Fibroblast of lung (primary cell): ENCODE measurements at places on chromosomes 11 and 22.

DNA sequence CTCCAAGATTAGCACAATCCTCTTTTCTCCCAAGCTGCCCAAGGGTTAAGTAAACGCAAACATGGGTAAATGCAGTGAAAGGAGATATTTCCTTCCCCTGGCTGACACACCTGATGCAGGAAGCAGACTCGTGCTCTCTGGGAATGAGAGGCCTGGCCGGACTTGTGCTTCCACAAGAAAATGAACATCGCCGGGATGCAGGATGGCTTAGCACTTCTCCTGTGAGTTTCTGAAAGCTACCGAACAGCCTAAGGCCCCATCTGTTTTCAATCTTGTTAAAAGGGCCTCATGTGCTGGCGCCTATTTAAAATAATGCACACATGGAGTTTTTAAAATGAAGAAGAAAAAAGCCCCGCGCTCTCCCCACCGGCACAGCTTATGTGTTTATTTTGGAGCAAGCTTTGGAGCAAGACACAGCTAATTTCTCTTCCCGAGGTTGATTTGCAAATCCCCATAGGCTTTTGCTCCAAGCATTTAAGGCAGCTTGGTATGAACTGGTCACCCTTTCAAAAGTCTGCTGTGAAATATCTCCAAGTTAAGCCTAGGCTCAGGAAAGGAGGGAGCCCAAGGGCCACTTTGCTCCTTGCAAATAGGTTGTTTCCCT lies 100.9 kb downstream of the SYN3 start:
- DNase-seq: no peak
- no peaks in the 10 kb centered on the region for H3K4me1 ChIP-seq
- H3K36me3 ChIP-seq: no peaks in the 10 kb centered on the region
- H3K27ac ChIP-seq: no peak overlapping the region
- no peak overlapping the region for H3K4me3 ChIP-seq
- H3K27me3 ChIP-seq: no peaks in the 10 kb centered on the region

- H3K36me3 ChIP-seq: no peaks in the 10 kb centered on the region
- H3K4me1 ChIP-seq: no peaks in the 10 kb centered on the region
- no peak overlapping the region for H3K4me3 ChIP-seq
- no peak for DNase-seq
- no peak overlapping the region for H3K27ac ChIP-seq
Observed at GRCh38 chr11:12975195-12975594, 33.9 kb upstream of the RASSF10 start.

- H3K4me3 ChIP-seq: no peak overlapping the region
- no peak overlapping the region for H3K27ac ChIP-seq
- H3K27me3 ChIP-seq: no peaks in the 10 kb centered on the region
Observed at GRCh38 chr11:12269104-12269441, 108.3 kb upstream of the PARVA start.

DNA sequence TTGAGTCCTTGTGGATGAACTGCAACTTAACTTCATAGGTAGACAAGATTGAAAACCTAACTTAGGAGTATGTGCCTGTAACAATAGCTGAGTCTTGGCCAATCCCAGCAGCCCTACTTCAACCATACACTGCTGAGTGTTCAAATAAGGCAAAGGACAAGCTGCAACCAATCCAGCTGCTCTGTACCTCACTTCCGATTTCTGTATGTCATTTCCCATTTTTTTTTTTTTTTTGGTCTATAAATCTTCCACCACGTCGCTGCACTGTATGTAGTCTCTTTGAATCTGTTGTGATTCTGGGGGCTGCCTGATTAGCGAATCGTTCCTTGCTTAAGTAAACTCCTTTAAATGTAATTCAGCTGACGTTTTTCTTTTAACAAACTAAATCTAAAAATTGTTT lies 35.4 kb upstream of the FLI1 start:
- no peaks in the 10 kb centered on the region for H3K4me1 ChIP-seq
- peaks cover 9% of the 10 kb centered on the region for H3K27me3 ChIP-seq
- no peaks in the 10 kb centered on the region for H3K36me3 ChIP-seq
- no peak overlapping the region for H3K27ac ChIP-seq
- DNase-seq: no peak

GRCh38 chr11:115170133-115170815 lies 333.9 kb downstream of the CADM1 start:
- H3K4me3 ChIP-seq: no peak overlapping the region
- H3K36me3 ChIP-seq: no peaks in the 10 kb centered on the region
- H3K27me3 ChIP-seq: no peaks in the 10 kb centered on the region
- H3K27ac ChIP-seq: no peak overlapping the region
- H3K4me1 ChIP-seq: no peaks in the 10 kb centered on the region

DNA sequence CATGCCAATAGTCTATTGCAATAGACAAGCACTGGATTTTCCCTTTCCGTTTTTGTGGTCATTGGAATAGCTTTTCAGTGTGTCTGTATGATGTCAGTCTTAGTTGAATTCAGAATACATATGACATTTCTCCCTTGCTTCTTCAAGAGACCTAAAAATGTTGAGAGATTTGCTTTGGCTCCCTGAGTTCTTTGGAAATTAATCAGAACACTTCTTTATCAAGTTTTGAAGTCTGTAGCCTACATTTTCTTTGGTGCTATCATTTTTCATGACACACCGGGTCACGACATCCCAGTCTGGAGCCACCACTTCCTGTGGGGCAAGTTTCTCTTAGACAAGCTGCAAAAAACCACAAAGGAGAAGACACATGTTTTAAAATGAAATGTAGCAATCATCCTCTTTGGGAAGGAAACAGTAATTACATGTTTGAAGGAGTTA lies 847.1 kb downstream of the OPCML start:
- H3K4me1 ChIP-seq: peaks cover 6% of the 10 kb centered on the region
- H3K27ac ChIP-seq: no peak overlapping the region
- peak; percentile 11 for DNase-seq
- H3K36me3 ChIP-seq: no peaks in the 10 kb centered on the region

- no peak overlapping the region for H3K27ac ChIP-seq
- H3K4me1 ChIP-seq: no peaks in the 10 kb centered on the region
- H3K4me3 ChIP-seq: no peak overlapping the region
- no peaks in the 10 kb centered on the region for H3K36me3 ChIP-seq
- no peaks in the 10 kb centered on the region for H3K27me3 ChIP-seq
Observed at GRCh38 chr11:7775689-7776088, 21.1 kb downstream of the OR5P2 start.

- no peaks in the 10 kb centered on the region for H3K4me1 ChIP-seq
- DNase-seq: no peak
- H3K27ac ChIP-seq: no peak overlapping the region
- no peak overlapping the region for H3K4me3 ChIP-seq
- peaks cover 15% of the 10 kb centered on the region for H3K27me3 ChIP-seq
- H3K36me3 ChIP-seq: no peaks in the 10 kb centered on the region
Observed at GRCh38 chr11:64477675-64478074, 113.3 kb upstream of the SLC22A12 start.

DNA sequence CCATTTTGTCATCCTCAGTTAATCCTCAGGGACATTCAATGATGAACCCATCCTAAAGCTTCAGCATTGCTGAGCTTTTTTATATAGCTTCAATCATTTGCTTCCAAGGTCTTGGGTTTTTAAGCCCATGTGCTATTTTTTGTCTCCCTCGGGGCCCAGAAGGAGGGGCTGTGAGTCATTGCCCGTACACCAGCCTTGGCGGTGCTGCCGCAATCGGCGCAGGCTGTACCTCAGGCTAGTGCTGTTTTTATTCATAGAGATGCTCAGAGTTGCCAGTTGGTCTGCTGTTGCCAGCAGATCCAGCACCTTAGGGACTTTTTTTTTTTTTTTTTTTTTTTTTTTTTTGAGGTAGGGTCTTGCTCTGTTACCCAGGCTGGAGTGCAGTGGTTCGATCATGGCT lies 35.5 kb downstream of the ACO2 start:
- no peaks in the 10 kb centered on the region for H3K4me1 ChIP-seq
- no peak overlapping the region for H3K27ac ChIP-seq
- no peaks in the 10 kb centered on the region for H3K27me3 ChIP-seq
- no peak for DNase-seq
- H3K36me3 ChIP-seq: peaks cover 9% of the 10 kb centered on the region
- H3K4me3 ChIP-seq: no peak overlapping the region

DNA sequence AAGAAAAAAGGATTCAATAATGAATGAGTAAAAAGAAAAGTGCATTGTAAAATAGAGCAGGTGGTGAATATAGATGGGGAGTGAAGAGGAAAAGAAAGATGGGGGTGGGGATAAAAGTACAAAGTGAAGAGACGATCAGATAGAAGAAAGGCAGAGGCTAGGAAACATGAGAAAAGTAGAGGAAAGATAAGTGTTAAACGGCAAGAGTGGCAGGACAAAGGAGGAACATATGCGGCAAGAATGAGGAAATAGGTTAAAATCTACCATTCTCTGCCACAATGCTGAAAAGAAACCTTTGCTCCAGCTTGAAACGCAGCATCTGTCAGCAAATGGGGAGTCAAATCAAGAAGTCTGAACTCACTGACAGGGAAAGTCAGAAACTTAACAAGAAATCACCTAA lies 6.8 kb downstream of the FUT4 start:
- no peaks in the 10 kb centered on the region for H3K27me3 ChIP-seq
- H3K27ac ChIP-seq: no peak overlapping the region
- DNase-seq: no peak

DNA sequence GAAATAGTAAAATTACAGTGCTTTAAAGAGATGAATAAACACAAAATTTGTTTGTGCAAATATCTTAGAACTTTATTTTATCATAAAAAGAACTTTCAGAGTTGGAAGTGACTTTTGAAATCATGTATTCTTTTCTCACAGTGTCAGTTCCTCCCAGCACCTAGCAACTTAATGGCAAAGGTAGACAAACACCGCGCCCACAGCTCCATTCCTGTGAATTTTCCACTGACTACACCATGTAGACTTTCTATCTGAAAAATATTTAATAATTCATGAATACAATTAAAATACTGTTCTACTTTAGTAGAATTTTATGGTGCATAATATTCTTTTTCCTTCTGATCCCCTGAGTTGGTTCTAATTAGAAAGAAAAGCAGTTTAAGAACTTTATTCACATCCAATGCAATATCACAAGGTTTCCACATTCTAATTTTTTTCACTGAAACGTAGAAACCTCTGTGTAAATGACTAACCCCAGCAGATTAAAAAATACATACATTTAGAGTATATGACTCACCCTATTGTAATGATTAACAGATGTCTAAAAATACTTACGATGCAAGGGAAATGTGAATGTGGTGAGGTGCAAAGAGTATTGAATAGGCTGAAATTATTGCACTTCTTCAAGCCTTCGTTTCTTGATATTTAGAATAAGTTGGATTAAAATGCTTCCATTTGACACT lies 218.2 kb upstream of the CCDC179 start:
- no peak overlapping the region for H3K4me3 ChIP-seq
- peaks cover 4% of the 10 kb centered on the region for H3K4me1 ChIP-seq
- H3K36me3 ChIP-seq: no peaks in the 10 kb centered on the region
- DNase-seq: peak; percentile 68
- H3K27ac ChIP-seq: no peak overlapping the region
- no peaks in the 10 kb centered on the region for H3K27me3 ChIP-seq

DNA sequence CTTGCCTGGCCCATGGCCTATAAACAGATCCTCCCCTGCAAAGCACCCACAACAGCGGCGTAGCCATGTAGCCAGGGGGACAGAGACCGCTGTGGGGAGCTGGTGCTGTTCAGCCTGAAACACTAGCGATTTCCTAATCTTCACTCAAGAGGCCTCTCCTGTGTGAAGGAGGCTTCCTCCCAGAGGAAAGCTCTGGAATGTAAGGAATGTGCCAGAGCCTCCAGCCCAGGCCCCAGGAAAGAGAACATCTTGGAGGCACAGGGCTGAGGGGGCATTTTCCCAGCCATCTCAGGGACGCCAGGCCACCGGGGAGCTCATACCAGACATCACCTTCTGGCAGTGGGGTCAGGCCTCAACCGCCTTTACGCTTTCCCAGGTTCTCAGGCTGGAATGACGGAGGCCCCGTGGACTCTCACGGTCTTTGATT lies 24.0 kb downstream of the MIAT start:
- H3K4me3 ChIP-seq: no peak overlapping the region
- DNase-seq: peak; percentile 41
- no peaks in the 10 kb centered on the region for H3K27me3 ChIP-seq
- peaks cover 6% of the 10 kb centered on the region for H3K4me1 ChIP-seq
